ENCODE measurements at places on chromosomes 5 and 9.

DNA sequence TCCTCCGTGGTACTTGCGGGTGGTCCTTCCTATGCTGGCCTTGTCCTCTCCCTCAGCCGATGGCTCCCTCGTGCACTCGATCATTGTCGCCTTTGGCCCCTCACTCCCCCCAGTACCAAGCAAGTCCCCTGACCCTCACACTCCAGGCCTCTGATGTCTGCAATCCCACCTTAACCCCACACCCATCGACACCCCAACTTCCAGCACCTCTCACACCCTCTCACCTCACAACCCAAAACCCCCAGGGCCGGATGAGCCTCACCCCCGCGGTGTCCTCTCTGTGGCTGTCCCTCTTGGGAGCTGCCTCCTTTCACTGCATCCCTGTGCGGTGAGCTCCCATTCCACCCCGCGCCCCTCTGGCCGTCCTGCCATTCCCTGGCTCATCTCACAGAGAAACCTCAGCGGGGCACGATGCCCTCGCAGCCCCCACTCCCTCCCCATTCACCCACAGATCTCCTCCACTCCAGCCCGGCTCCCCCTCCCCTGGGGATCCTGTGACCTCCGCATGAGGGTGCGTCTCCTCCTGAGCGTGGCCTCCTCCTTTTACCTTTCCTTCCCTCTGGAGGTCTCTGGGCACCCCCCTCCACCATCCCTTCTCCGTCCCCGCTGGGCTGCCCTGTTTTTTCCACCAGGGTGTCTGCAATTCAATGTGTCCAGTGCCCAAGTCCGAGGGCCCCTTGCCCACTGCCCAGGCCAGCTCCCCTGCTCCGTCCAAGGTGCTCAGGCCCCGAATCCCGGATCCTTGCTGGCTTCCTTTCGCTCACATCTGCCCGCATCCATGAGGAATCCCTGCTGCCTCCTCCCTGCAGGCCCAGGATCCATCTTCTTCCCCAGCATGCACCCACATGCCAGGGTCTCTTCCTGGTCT, 15.8 kb upstream of the RNU6ATAC start:
- DNase-seq: no peak

- DNase-seq: no peak
Observed at GRCh38 chr9:92860867-92861266, 17.0 kb downstream of the ZNF484 start.

GRCh38 chr5:157735991-157736390, 4.8 kb downstream of the THG1L start:
- no peak for DNase-seq

DNA sequence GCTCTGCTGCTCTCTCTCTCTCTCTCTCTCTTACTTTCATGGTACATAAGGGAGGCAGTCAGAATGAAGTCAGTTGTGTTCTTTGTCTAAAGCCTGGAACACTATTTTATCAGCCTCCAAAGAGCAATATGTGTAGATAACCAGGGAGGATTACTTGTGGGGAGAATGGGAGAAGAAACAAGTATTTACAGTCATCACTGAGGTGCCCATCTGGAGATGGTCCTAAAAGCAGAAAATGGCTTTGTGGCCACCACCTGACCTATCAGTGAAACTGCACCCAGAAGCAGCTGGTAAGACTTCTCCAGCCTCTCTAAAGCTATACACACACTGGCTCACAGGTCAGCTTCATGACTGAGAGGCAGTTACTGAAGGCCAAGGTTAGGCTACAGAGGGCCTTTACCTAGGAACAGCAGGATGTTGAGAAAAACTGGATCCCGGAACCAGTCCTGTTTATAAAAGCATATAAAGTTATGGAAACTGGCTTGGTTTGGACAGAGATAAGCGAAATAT, 75.1 kb downstream of the MRPS27 start:
- DNase-seq: no peak

GRCh38 chr5:127170918-127171600, 97.8 kb upstream of the C5orf63 start:
- no peak for DNase-seq

DNA sequence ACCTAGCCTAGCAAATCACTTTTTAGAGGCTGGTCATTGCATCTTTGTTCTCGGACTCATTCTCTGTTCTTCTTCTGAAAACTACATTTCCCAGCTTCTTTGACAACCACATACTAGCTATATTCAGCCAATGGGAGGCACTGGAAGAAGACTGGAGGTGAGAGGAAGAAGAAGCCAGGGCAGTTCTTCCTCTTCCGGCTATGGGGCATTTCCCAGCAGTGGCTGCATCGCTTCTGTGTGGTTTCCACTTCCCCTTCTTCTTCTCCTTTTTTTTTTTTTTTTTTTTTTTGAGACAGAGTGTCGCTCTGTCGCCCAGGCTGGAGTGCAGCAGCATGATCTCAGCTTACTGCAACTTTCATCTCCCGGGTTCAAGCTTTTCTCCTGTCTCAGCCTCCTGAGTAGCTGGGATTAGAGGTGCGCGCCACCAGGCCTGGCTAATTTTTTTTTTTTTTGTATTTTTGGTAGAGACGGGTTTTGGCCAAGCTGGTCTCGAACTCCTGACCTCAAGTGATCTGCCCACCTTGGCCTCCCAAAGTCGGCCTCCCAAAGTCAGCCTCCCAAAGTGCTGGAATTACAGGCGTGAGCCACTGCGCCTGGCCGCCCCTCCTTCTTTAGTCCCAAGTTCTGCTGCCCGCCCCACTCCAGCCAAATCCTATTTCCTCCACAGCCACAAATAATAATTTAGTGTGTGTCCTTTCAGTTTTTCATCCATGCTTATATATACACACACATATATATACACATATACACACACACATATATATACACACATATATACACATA, 6.9 kb upstream of the UBAP1 start:
- peak; percentile 37 for DNase-seq

GRCh38 chr9:72154468-72155285, 5.4 kb downstream of the GDA start:
- DNase-seq: no peak

All from stimulated activated CD8-positive, alpha-beta memory T cell treated with anti-CD3 and anti-CD28 coated beads, Interleukin-4, amount 100 ng/mL, for 48 hours (primary cell).